ENCODE measurements at places on chromosomes 13 and 19.

DNA sequence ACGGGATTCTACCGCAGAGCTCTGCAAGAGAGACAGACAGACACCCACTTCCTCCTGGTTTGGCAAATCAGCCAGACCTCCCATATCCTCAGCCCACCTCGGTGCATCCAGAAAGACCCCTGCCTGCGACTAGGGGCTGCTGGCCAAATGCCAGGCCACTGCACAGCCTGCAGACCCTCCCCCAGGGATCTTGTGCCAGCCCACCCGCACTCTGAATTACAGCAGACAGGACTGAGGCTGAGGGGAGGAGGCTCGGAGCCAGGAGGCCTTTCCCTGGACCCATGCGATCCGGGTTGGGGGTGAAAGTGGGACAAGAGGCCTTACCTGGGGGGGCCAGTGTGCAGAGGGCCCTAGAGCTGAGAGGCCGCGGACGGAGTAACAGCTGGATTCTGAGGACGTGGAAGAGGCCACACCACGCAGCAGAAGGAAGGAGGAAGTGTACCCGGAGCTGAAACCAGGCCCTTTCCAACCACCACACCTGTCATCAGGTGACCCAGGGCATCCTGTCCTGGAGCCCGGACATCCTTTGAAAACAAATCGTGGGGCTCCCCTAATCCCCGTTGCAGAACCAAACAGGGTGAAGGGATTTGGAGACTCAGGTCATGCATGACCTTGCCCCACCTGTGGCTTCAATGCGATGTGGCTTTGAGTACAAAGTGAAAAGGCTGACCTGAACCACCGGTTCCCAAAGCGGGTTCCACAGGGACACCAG lies 993 bp downstream of the FUT6 start:
- DNase-seq, result no peak

DNA sequence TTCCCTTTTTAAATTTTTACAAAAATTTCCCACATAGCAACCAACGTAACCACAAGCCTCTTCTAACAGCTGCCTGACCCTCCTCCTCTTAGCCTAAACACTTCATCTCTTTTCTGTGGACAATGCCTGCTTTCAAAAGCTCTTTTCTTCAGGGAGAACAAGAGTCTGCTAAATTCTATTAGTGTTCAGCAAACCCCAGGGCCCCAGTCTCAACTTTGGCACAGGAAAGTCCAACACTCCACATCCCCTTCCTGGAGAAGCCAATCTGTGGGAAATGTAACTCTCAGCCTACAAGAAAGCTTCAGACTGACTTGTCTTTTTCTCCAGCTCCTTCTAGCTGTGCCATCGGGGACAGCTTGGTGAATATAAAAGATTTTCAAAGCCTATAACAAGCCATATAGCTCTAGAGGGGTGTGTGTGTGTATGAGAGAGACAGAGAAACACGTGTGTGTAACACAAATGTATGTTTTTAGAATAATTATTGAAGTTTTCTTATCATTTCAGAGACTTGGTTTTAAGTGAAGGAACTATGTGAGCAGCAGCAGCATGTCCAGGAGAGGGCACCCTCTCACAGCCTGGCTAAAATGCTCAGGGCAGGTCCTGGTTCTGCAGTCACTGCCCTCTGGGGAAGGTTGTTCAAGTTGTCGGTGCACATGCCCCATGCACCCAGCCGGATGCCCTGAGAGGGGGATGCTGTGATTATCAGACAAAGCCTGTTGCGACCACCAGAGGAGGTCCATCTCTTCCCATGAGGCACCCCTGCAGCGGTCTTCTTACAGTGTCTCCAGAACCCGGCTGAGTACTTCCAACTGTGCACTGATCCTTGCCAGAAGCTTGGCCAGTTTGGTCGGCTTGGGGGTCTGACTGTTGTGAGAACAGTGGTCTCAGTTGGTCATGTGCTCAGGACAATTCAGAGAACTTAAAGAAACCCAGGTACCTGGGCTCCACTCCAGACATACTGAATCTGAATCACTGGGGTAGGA lies 34.4 kb downstream of the CCDC70 start:
- DNase-seq, result peak; percentile 2

DNA sequence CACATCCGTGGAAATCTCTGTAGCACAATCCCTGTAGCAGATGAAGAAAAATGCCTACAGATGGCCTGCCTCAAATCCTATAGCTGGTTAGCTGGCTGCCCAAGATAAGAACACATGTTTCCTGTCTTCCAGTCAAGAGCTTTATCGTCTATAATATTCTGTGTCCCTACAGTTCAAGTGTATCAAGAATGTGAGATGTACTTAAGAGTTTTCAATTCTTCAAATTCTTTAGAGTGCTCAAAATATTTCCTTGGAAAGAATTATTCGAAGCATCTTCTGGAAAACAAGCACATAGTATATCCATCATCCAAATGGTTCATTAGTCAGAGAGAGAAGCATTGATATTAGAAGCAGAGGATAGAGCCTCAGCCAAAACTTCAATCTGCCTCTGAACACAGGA lies 239.8 kb downstream of the COG6 start:
- DNase-seq, result no peak

DNA sequence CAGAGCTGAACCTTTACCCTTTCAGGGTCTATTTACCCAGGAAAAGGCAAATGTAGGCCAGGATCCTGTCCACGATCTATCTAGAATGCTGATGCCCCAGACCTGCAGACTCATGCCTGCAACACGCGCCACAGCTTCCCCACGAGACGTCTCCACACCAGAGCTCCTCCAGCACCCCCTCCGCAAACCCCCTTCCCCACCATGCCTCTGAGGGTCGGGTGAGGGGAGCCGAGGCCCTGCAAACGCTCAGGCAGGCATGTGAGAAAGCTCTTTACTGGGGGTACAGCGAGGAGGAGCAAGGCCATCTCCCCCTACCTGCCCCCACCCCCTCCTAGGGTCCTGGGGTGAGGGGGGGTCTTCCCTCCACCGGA lies 8.9 kb downstream of the DYRK1B start:
- no peak for DNase-seq

- no peak for DNase-seq
Observed at GRCh38 chr19:51093101-51093500, 10.4 kb upstream of the KLK14 start.

DNA sequence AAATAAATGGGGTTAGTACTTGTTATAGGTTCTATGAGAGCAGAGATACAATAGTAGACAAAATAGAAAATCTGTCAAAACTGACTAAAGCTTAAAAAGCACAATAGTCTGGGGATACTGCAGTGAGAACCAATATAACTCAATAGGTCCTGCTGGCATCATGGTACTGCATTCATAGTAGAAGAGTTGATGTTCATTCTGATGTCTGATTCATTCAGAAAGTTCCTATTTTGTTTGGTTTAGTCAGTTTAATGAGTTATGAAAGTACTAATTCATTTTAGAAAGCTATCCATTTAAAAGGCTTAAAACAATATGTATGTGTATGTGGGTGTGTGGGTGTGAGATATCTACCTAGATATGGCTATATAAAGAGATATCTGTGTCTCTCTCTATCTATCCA lies 152.8 kb downstream of the LHFPL6 start:
- DNase-seq, result no peak
